AG04449 (cell line): ENCODE measurements at places on chromosomes 16 and 17.

- DNase-seq, result no peak
These were observed 141.0 kb upstream of the CIBAR2 start for GRCh38 chr16:85253084-85253941.

GRCh38 chr17:6570731-6571451, 14.5 kb upstream of the PITPNM3 start:
- DNase-seq, result no peak

- DNase-seq, result no peak
These were observed 171.0 kb downstream of the XYLT1 start for GRCh38 chr16:17299790-17300189.

- no peak for DNase-seq
These were observed 25.7 kb downstream of the NME2 start for GRCh38 chr17:51191895-51192294.

DNA sequence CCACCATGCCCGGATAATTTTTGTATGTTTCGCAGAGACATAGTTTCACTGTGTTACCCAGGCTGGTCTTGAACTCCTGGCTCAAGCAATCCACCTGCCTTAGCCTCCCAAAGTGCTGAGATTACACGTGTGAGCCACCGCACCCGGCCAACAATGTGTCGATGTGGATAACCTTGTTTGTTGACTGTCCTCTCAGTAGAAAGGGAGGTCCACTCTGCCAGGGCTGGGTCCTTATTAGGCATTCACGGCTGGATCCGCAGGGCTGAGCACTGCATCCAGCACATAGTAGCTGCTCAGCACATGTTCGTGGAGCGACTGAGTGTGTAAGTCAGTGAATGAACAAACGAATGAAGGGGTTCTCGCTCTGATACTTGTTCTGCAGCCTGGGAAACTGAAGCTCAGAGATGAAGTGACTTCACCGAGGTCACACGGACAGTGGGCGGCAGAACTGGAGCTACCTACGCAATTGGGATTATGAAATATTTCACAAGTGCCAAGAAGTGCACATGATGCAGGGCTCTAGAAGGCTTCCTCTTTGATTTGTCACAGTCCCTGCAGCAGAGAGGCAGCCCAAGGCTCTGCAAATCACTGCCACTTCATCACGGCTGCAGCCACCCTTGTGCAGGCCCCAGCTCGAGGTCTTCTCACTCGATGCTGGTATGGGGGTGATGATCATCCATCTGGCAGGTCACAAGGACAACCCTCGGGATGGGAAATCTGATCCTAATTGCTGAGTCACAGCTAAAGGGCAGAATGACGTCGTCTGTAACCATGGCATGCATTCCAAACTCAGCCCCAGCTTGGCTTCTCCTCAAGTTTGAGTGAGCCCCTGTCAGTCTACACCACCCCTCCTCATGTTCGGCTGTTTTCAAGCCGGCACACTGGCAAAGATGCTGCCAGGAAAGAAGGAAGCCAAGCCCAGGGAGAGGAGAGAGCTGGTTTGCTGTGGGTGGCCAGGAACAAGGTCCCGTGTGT, 28.0 kb upstream of the SNN start:
- peak; percentile 97 for DNase-seq

DNA sequence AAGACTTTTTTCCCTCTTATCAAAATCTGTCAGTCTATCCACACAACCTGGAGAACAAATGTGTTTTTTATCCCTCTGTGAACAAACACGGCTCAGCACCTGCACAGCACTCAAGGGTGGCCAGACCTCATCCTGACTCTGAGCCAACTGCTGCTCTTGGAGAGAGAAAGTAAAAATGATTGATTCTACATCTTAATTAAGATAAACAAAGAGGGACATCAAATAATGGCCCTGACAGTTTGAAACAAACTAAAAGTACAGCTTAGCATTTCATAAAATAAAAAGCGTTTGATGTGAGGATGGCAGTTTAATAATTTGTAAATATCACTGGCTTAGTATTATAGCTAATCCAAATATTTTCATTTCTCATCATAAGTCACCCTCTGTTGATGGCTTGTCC, 106.2 kb downstream of the SNX11 start:
- no peak for DNase-seq

- DNase-seq, result no peak
These were observed 21.9 kb downstream of the AIPL1 start for GRCh38 chr17:6413065-6413464.

GRCh38 chr17:48149787-48150463, 42.4 kb downstream of the SNX11 start:
- DNase-seq, result no peak
